Muscle of leg (tissue), 16 donors: ENCODE measurements at places on chromosomes 1 and 21.

GRCh38 chr1:10536133-10536770, 61.5 kb downstream of the PEX14 start:
- no peak for DNase-seq

DNA sequence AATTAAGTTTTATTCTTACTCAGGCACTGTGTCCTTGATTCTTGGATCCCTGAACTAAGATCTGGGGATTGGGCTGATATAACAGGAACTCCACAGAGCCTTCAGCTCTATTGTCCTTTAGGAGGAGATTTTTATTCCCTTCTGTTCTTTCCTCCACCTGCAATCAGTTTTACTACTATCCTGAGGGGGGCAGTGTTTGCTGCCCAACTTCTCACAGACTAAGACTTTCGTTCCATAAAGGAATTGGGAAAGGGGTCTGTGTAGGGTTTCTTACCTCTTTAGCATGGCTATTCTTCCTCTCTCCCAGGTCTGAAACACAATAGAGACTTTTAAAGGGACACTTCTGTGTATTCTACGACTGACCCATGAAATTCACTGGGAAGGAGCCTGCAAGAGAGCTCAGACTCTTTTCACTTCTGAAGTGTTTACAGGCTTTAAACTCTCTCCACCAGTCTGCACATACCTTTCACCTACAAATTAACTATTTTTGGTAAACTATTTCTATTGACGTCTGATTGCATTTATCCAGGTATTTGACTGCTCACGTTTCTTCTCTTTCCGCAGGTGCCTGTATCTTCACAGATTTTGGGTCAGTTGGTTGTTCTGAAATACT, 103.3 kb upstream of the DEPDC1 start:
- no peak for DNase-seq

- DNase-seq, result no peak
Observed at GRCh38 chr1:244868484-244869363, 4.4 kb upstream of the HNRNPU start.

GRCh38 chr1:201335174-201335870, 42.2 kb downstream of the TNNT2 start:
- no peak for DNase-seq

DNA sequence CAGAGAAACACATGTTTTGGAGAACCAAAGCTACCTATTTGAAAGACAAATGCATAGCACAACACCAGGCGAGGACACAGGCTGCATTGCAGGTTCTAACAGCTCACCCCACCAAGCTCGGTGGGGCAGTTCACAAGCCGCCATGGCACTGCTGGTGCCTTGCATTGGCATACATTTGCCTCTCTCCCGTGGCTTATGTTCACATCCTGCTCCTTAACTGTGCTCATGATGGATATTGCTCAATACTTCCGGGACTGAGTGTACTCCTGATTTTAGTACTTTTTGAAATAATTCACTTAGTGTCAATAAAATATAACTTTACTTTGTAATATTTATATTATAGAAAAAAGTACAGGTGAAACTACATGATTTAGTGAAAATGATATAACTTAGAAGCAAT, 1187.4 kb upstream of the NCAM2 start:
- DNase-seq, result no peak

- no peak for DNase-seq
Observed at GRCh38 chr1:31133368-31133767, 67.9 kb upstream of the PUM1 start.

GRCh38 chr1:229947968-229948367, 119.1 kb upstream of the GALNT2 start:
- peak; percentile 14 for DNase-seq

DNA sequence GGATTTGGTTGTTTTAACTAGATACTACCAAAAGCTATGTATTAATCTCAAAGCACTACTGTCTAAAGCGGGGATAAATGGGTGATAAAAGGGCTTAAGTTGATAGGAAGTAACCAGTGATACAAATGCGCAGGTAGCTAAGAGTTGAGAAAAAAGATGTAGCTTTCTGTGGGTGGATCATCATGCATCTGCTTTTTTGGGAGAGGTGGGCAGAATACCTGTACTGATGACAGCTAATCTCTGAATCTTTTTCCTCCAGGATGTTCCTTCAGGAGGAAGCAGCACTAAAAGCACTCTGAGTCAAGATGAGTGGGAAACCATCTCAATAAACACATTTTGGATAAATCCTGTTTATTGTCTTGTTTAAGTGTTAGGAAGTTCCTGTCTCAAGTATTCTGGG, 1.2 kb downstream of the RPS27 start:
- DNase-seq, result no peak

GRCh38 chr1:12467570-12468286, 150.3 kb downstream of the DHRS3 start:
- DNase-seq, result no peak

GRCh38 chr1:4147509-4147908, 247.4 kb upstream of the C1orf174 start:
- no peak for DNase-seq

GRCh38 chr1:229430761-229431283, 3.1 kb downstream of the ACTA1 start:
- DNase-seq, result peak; percentile 81

DNA sequence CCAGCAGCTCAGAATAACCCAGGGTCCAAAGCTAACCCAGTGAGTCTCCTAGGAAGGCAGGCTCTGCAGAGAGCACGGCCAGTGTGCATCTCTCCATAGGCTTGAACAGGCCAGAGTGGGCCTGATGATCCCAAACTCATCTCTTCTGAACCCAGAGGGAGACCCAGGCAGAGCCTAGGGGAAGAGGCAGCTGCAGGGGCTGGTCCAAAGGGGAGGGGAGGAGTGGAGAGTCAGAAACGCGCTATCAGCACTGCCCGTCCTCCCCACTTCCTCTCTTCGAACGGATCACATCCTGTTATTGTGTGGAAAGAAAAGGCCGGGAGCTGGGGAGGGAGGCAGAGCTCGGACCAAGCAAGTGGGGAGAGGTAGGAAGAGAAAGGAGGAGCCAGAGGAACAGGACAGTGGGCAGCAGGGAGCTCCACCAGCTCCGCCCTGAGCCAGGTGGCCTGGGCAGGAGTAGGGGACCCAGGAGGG, 20.2 kb downstream of the TAL1 start:
- peak; percentile 81 for DNase-seq

DNA sequence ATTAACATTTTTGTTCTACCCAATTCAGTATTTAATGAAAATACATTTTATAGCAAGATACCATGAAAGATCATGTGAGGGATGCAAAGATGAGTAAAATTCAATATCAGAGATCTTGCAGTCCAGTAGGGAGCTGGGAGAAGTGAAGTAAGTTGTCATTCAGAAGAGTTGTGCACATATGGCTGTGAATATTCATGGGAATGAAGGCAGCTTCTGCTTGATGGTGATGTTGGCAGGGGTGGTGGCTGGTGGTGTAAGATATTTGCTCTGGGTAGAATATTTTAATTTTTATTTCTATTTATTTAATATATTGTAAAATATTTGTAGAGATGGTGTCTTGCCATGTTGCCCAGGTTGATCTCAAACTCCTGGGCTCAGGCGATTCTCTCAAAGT, 72.0 kb upstream of the GCLM start:
- no peak for DNase-seq

- no peak for DNase-seq
Observed at GRCh38 chr1:169812131-169812530, 17.4 kb upstream of the METTL18 start.

GRCh38 chr1:76247261-76247852, 172.8 kb downstream of the ST6GALNAC3 start:
- no peak for DNase-seq

DNA sequence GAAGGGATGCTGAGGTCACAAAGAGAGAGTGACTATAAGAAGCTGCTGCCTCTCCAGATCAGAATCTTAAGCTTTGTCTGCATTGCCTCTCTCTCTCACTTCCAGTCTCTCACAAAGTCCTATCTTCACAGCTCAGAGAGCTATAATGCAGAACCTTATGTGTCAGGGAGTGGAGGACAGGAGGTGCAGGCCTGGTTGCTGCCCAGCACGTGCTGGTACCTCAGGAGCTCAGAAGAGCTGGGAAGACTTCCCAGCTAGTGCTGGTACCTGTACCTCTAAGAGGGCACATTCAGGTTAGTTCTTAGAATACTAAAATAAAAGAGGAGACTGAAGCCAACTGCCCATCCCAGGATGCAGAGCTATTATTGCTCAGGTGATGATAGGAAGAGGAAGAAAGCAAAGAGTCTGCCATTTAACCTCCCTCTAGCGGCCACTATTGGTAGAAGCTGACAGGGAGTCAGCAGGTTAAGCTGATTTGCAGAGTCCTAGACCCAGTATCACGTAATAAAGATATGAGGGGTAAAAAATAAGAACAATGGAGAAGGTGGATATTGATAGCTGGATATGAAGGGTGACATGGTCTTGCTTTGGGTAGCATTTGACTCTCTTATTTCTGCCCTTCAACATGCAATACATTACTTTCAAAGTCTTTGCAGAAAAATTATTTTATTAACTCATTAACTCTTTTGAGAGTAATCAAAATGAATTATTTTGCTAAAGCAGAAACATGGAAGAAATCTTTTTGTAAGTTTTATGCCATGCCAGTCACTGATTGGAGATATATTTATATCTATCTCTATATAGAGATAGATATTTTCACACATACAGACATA, 138.1 kb upstream of the HMCN1 start:
- DNase-seq, result peak; percentile 39

DNA sequence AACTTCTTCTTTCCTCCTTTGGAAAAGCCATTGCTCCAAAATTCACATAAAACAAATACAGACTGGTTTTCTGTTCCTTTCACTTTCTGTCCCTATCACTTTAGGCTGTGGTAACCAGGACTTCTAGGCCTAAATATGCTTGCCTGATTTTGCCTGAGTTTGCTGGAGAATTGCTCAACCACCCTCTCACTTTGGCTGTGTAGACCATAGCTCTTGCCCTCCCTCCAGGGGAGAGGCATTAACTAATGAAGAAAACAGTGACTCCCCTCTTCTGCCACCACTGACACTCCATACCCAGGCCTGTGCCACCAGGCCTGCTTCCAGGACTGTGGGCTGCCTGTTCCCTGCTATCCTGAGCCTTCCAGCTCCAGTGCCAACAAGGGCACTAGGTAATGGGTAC, 163.5 kb downstream of the TOMM20 start:
- no peak for DNase-seq

DNA sequence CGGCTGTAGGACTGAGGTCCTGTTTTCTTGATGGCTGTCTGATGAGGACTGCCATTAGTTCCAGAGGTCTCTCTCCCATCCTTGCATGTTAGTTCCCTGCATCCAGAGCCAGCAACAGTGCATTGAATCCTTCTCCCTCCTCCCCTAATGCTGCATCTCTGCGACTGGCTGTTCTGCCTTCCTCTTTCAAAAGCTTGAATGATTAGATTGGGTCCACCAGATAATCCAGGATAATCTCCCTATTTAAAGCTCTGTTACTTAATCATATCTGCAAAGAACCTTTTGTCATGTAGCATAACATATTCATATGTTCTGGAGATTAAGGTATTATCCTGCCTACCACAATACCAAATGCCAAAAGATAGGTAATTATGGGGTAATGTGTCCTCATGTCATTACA, 377.5 kb downstream of the GPATCH2 start:
- DNase-seq, result no peak

DNA sequence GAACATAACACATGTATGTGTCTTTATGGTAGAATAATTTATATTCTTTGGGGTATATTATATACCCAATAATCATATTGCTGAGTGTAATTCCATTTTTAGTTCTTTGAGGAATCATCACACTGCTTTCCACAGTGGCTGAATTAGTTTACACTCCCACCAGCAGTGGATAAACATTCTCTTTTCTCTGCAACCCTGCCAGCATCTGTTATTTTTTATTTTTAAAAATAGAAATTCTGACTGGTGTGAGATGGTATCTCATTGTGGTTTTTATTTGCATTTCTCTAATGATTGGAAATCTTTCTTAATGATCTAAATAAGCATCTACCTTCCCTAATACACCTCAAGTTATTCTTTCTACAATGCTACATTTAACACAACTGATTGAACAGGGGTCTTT, 346.2 kb upstream of the LYPLAL1 start:
- no peak for DNase-seq

GRCh38 chr1:7560601-7561181, 210.4 kb upstream of the VAMP3 start:
- no peak for DNase-seq

DNA sequence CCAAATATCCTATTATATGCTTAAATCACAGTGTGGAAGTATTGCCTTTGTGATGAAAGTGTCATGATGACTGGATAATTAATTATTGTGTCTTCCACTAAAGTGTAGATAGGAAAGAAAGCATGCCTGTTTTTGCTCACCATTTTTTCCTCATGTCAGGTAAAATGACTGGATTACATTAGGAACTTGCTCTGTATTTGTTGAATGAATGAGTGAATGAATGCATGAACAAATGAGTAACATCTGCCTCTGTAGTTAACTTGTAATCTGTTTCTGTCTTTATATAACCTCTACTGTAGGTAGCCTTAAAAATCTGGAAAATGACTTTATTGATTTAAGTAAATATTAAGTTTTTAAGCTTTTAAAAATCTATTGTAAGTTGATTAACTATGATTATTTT, 2.9 kb upstream of the PTPRC start:
- DNase-seq, result no peak

- no peak for DNase-seq
Observed at GRCh38 chr21:38303300-38303699, 46.5 kb downstream of the KCNJ15 start.

DNA sequence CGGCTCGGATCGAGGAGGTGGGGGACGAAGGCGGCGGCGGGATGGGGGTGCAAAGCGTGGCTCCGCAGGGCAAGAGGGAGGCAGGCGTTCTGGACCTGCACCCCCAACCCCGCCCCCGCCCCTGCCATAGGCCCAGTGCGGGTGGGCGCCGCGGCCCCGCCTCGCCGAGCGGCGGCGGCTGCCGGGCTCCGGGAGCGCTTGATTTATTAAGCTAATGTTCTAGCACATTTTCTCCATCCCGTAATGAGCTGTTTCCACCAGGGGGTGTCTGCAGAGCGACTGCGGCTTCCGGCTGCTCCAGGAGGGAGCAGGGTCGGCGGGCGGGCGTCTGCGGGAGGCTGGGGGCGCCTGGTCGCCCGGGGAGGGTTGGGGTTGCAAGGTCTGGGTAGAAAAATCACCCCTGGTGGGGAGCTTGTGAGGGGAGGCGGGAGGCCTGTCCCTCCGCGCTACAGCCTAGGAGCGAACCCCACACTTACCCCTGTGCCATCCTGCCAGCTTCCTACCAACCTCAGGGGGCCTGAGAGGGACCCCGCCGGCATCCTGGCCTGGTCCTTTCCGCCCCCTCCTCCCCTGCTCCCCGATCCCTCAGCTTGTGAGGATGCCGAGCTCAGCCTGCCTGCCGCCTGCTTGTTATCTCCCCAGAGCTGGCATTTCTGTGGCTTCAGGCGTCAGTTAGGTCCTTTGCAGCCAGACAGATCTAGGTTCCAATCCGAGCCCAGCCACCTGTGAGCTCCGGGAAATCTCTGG, 48.5 kb upstream of the ACOT11 start:
- DNase-seq, result peak; percentile 60
